Activated naive CD8-positive, alpha-beta T cell treated with anti-CD3 and anti-CD28 coated beads for 36 hours (primary cell): ENCODE measurements at places on chromosomes 5 and 9. TPM values are rescaled to one million over a fixed set of nuclear protein-coding genes. Genes with fewer than 3 reads are reported as not detected.

GRCh38 chr5:178542455-178542854 is 47.7 kb downstream of the COL23A1 start:
- no peak overlapping the region for H3K4me3 ChIP-seq
- no peaks in the 10 kb centered on the region for H3K36me3 ChIP-seq
- H3K4me1 ChIP-seq = no peaks in the 10 kb centered on the region
- no peak overlapping the region for H3K27ac ChIP-seq
- no peaks in the 10 kb centered on the region for H3K27me3 ChIP-seq

GPSM1 gene
- 9.1 TPM for total RNA-seq

SGCD gene
- not detected for total RNA-seq

ZNF618 gene
- 0.70 TPM for total RNA-seq

OR1Q1 gene
- total RNA-seq = not detected

DNA sequence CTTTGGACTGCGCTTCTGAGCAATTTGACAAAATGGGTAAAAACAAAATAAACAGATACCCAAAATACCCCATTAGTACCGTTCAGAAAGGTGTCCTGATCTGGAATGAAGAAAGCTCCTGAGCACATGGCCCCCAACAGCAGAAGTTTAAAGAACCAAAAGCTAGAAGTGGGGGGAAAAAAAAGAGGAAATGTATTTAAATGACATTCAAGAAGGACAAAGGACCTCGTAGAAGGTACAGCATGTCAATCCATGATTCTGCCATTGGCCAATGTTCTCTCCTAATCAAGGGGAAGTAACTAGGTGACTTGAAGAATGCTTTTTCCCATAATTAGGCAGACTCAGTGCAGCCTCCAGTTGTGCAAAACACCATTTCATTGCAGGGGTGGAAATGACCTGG is 78.6 kb downstream of the SERINC5 start:
- peaks cover 43% of the 10 kb centered on the region for H3K36me3 ChIP-seq
- H3K4me3 ChIP-seq = no peak overlapping the region
- H3K4me1 ChIP-seq = peaks cover 74% of the 10 kb centered on the region

- H3K27ac ChIP-seq = peak overlapping the region; percentile 95
- DNase-seq = no peak
- H3K4me1 ChIP-seq = peaks cover 58% of the 10 kb centered on the region
- H3K36me3 ChIP-seq = peaks cover 30% of the 10 kb centered on the region
- H3K4me3 ChIP-seq = peak overlapping the region; percentile 96
Measured at GRCh38 chr9:130040984-130041647, 1.9 kb downstream of the FNBP1 start.

CDKN2AIPNL gene
- total RNA-seq = 42.6 TPM

DNA sequence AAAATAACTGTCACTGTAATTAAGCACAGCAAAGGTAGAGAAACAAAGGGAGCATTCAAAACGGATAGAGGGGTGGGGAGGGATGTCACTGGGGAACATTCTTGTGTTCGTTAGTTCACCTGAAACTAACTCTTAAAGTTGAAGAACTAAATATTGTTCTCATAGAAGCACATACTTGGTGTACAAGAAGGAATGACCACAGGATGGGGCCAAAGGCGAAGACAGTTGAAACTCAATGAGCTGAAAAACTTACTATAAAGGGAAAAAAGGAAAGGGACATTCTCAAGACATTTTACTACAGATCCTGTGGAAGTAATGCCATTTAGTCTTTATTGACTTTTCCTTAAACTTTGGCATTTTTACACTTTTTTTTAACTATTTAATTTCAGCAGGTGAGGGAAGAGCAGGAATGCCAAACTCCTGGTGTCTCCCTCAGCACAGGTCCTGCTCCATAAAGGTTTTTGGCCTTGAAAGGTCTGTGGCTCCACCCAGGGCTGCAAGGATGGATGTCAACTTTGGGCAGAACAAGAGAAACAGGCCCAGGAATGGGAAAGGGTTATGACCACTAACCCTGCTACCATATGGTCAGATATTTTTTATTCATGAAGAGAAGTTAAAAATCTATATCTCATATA is 197.6 kb upstream of the RASA1 start:
- no peak overlapping the region for H3K27ac ChIP-seq
- H3K4me1 ChIP-seq = peaks cover 20% of the 10 kb centered on the region
- no peaks in the 10 kb centered on the region for H3K27me3 ChIP-seq
- no peak for DNase-seq
- H3K4me3 ChIP-seq = no peak overlapping the region
- H3K36me3 ChIP-seq = peaks cover 3% of the 10 kb centered on the region
